ENCODE measurements at places on chromosomes 13 and 19. TPM values are rescaled to one million over a fixed set of nuclear protein-coding genes. Genes with fewer than 3 reads are reported as not detected.

- peak; percentile 35 for DNase-seq
These were observed 644.7 kb upstream of the KLF12 start for GRCh38 chr13:74778946-74779345.

DNA sequence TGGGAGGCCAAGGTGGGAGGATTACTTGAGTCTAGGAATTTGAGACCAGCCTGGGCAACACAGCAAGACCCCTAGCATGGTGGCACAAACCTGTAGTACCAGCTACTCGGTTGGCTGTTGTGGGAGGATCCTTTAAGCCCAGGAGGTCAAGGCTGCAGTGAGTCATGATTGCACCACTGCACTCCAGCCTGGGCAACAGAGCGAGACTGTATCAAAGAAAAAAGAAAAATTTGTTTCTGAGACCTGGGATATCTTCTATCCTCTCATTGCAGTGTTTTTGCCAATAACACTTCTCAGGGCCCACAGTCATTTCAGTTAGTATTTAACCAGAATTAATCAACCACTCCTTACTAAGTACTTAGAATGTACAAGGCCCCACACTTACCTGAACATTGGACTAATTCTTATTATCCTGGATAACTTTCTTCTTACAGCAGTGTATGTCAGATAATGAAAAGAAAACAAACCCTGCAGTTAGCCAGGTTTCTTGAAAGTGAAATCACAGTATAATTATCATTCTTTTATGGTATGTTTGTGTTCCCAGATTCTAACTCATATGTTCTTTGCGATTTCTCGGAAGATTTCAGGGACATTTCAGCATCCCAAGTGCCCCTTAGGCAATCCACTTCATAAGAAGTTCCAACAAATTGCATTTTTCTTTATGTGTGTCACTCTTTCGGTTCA is 75.6 kb upstream of the KLF5 start:
- DNase-seq = peak; percentile 69

DNA sequence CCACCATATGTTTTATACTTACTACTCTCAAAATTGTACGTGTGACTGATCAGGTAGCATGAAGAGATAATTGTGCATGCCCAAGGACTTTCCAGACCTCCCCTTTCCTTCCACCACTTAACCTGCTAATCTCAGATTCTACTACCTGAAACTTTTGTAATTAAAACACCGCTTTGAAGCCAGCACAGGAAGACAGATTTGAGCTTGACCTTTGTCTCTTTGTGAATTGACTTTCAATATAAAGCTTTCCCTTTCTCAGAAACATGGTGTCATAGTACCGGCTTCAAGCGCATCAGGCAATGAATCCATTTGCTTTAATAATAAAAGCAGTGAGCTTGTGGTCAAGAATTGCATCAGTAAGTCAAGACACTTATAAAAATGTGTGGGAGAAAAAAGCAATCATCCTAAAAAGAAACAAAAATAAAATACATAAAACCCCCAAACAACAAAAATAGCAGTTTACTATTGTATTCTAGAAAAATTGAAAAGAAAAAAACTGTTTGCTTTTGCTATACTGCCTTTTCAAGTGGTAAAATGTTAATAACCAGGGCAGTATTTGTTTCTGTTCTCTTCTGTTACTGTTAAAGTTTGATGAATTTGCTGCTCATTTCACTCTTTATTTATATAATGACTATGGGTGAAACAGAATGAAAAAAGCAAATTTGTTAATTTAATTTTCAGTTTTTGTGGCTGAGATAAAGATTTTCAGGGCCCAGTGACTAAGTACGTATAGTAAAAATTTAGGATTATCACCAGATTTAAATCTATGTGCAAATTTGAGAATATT is 2075.3 kb downstream of the PCDH9 start:
- no peak for DNase-seq

GRCh38 chr13:100810481-100810880 is 135.9 kb upstream of the TMTC4 start:
- no peak for DNase-seq

GRCh38 chr19:14782626-14783409 is 4.5 kb upstream of the ADGRE2 start:
- no peak for DNase-seq

GRCh38 chr13:75202981-75203380 is 279.0 kb downstream of the TBC1D4 start:
- DNase-seq = no peak

Gene C19orf73
- total RNA-seq = 0.28 TPM

Gene RASL11A
- 15.3 TPM for total RNA-seq

Gene ZNF546
- 5.8 TPM for total RNA-seq

Data from IMR-90 (cell line).